ENCODE measurements at places on chromosomes 6 and 20.

DNA sequence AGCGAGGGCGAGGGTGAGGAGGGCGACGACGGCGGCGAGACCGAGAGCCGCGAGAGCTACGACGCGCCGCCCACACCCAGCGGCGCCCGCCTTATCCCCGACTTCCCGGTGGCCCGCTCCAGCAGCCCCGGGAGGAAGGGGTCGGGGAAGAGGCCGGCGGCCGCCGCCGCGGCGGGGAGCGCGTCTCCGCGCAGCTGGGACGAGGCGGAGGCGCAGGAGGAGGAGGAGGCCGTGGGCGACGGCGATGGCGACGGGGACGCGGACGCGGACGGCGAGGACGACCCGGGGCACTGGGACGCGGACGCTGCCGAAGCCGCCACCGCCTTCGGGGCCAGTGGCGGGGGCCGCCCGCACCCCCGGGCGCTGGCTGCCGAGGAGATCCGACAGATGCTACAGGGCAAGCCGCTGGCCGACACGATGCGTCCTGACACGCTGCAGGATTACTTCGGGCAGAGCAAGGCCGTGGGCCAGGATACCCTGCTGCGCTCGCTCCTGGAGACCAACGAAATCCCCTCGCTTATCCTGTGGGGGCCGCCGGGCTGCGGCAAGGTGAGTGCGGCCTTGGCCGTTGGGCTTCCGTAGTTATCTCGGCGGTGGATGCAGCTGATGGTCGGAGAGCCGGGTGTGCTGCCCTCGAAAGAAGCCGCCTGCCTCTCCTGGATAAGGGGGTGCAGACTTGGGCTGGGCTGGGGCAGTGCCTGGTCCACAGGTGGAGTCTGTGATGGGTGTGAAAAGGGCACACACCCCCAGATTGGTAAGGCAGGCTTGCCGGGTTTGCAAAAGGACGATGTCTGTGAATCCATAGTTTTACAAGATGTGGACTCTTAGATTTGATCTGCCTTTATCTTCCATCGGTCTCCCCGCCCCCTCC lies 938 bp downstream of the WRNIP1 start:
- peak; percentile 62 for DNase-seq

GRCh38 chr20:13567663-13568062 lies 71.1 kb downstream of the TASP1 start:
- DNase-seq = no peak

GRCh38 chr6:79280756-79281155 lies 46.3 kb upstream of the HMGN3 start:
- no peak for DNase-seq

- DNase-seq = peak; percentile 51
These were observed 309.8 kb upstream of the SUPT3H start for GRCh38 chr6:45687570-45687969.
